Esophagus squamous epithelium (tissue), 5 donors: ENCODE measurements at places on chromosomes 12 and 14. TPM values are rescaled to one million over a fixed set of nuclear protein-coding genes. Genes with fewer than 3 reads are reported as not detected.

GRCh38 chr12:47725893-47726292 is 603 bp upstream of the ENDOU start:
- no peak for DNase-seq

GRCh38 chr12:22574921-22575320 is 30.6 kb upstream of the C2CD5 start:
- DNase-seq, result no peak

- no peak for DNase-seq
Observed at GRCh38 chr12:74671421-74671820, 133.8 kb downstream of the ATXN7L3B start.

- no peak for DNase-seq
Observed at GRCh38 chr12:104741077-104741476, 217.0 kb downstream of the SLC41A2 start.

DNA sequence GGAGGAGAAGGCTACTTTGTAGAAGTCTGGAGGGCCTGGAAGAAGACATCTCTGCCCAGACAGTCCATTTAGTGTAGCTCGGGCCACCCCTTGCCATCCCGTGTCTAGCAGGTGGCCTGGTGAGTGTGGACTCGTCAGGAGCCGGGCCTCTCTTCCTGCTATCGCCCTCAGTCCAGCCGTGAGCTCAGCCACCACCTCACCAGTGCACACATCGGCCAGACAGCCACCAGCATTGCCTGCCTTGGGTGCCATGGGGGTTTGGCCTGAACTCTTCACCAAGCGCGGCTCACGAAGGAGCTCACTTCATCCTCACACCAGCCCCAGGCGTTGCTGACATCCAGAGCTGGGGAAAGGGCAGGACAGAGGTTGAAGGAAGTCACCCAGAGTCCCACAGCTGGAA is 19.6 kb upstream of the TRAF3 start:
- DNase-seq, result no peak

GRCh38 chr12:43291516-43291915 is 260.5 kb downstream of the ADAMTS20 start:
- no peak for DNase-seq

DNA sequence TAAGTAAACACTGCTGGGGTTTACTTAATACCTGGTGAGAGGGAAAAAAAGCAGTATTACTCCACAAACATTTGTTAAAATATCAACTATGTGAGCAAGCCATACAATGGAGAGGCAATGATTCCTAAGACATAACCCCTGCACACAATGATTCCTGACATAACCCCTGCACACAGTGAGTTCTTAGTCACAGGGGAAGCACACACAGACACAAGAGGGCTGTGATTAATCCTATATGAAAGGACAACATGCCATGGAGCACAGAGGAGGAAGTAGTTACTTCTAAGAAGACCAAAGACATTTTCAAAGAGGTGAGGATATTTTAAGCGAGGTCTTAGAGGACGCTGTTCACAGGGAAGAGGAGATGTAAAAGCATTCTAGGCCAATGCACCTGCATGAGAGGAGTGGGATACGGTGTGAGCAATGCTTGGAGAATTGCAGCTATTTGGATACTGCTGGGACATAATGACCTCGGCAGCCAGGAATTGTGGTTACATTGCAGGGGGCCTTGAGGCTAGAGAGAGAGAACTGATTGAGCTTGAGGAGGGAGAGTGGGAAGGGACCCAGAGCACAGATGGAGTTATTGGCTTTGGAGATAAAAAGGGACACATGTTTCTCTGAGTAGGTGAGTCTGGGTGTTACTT is 211.9 kb downstream of the APAF1 start:
- no peak for DNase-seq

GRCh38 chr14:49892636-49893308 is at the start of gene ARF6:
ARF6 (plus strand) TSS chr14:49893082; CDS start chr14:49893737, 655 bp downstream.
- DNase-seq, result peak; percentile 91

DNA sequence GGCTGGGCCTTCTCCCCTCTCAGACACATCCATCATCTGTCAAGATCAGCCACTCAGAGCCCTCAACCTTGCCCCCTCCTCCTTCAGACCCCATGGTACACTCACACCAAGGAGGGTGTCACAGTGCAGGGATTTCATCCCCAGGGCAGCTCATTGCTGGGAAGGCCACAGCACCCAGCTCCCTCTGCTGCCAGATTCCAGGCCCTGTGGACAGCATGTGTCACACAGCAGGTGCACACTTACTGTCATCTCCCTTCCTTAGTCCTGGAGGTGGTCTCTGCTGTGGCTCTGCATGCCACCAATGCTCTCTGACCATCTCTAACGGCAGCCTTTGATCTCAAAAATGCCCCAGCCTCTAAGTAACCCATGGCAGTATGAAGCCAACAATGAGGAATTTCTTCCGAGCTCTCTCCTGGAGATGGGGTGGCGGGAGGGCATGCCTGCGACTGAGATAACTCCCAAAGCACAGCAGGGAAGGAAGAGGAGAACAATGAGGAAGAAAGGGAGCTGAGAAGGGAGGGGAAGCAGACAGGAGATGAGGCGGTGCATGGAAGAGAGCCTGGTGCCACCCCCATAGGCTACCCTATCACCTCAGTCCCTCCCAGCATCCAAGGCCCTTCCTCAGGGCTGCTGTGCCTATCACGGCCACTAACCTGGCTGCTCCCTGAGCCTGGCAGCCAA is 101.0 kb downstream of the SINHCAF start:
- no peak for DNase-seq

- no peak for DNase-seq
Observed at GRCh38 chr12:62659453-62660295, 193.0 kb downstream of the MON2 start.

DNA sequence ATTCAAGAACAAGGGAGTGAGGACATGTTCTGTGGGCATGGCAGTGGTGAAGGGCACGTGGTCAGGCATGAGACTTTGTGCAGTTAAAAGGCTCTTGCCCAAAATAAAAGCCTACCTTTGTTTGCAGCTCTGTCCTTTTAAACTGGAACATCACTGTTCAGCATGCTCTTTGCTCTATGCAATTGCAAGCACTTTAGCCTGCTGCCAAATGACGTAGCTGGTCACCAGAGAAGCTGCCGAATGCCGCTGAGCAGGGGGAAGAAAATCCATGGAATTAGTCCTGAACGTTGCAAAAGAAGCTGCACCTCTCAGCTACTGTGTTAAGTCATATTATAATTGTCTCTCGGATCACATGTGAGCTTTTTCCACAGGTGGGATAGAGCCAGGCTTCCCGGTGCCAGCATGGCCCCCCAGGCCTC is 176.3 kb upstream of the DIO2 start:
- no peak for DNase-seq

DNA sequence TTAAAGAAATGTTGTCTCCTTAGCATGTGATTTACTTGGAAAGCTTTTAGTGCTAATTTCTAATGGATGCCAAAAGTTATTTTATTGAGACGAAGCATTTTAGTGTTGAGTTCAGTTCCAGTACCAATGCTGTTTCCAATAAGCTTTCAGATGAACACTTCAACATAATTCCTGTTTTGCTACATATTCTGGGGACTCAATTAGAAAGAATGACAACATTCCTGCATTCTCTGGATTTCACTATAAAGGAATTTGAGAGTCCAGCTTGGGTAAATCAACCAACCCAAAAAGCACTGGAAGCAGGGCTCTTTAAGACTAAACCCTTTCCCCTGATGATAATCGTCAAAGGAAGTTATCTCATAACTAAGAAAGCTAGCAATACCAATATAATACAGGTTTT is 353.0 kb upstream of the TMTC1 start:
- no peak for DNase-seq

- DNase-seq, result no peak
Observed at GRCh38 chr12:105698075-105698474, 367.6 kb downstream of the C12orf75 start.

DNA sequence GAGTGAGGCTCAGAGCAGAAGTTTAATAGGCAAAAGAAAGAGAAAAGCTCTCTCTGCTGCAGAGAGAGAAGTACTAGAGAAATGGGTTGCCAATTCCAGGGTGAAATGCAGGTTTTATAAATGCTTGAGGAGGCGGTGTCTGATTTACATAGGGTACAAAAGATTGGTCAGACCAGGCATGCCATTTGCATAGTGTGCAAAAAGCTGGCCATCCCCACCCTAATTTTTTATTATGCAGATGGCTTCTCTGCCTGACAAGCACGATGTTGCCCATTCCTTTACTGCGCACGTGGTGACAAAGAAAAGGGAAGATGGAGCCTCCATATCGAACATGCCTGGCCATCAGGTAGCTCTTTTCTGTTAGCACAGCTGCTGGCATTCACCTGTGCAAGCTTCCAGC is 209.3 kb upstream of the PPFIA2 start:
- DNase-seq, result no peak

DNA sequence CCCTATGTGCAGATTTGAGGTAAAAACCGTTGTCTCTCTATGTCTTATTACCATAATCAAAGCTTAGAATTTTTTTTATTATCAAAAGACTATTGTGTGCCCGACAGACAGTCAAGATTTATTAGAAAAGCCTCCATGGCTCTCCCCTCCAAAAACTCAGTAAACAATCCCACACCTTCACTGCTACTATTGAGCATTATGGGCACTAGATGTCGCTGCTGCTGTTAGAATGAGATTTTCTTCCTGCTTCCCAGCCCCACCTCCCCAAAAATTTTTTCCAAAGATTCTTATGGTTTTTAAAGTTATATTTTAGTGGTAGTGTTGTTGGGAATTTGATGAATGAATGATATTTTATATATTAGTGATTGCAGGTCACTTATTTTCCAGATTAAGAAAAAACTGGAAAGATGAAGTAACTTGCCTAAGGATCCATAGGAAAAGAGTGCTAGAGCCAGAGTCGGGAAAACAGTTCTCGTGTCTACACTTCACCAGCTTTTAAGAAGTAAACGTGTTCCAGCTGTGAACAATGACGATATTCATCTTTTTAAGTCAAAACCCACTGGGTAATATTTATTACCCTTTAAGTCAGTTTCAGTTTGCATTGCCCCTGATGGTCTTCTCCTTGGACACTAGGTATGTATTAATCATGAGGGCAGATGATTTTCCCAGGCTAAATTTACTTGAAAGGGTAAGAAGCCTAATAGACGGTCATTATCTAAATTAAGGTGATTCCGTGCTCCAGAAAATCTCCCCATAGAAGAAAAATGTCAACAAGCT is 12.2 kb upstream of the FOXG1 start:
- DNase-seq, result no peak

DNA sequence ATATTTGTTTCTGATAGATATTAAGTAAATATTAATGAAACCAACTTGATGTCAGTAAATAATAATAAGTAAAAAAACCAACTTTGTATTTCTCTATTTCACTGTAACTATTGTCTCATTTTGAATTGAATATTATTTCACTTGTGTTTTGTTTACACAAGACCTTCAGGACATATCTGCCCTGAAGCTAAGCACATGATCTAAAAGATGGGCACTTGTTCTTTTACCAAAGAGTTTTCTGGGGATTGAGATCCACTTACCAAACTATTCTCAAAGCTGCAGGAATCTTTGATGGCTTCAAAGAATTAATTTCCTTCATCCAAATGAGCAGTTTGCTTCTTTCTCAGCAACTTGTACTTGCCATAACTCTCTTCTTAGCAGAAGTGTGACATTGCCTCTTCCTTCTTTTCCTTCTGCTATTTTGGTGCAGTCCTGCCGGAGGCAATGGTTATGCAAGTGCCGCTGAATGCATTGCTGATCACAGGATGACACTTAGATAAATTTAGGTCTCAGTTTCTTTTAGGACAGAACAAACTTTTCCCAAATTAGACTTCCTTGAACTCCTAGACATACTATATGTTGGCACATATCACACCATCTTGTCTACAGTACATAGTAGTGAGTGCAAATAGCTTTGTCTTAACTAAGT is 9.2 kb downstream of the FAR2 start:
- no peak for DNase-seq

GRCh38 chr14:74771399-74771798 is 8.3 kb downstream of the YLPM1 start:
- no peak for DNase-seq

DNA sequence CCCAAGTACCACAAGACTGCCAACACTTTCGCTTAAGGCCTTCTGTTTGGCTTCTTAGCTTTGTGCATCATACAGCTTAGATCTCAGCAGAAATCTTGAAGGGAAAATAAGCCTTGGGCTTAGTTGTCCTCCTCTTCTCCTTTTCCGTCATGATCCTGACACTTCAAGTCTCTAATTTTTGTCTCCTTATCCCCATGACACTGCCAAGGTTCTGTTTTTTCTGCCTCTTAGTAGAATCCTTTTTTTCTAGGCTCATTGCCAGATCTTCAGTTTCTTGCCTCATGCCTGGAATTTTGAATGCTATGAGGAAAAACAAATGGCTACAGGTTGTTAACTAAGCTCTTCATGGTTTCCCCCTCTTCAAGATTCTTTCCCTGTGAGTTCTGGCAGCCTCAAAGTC is 450.4 kb downstream of the LRFN5 start:
- DNase-seq, result no peak

- DNase-seq, result no peak
Observed at GRCh38 chr14:53278602-53279506, 125.7 kb upstream of the DDHD1 start.

DNA sequence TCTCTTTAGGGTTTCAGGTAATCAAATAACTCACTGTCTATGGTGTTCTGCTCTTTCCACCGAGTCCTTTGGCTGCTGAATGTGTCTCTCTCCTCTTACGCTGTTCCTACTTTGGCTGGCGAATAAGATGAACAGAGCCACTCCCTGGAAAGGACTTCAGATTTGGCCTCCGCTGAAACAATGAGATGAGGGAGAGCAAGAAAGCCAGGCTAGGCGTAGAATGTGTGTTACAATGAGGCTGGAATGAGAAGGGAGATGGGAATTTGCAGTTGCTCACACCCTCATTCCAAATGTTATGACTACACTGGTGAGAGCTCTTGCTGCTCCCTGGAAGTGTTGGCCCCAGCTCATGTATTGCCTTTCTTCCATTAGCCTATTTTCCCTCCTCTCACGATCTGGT is at the start of gene MFAP5:
MFAP5 (minus strand) TSS at position 234 of the 400 bp plus-strand sequence. CDS start 722 bp downstream, outside the sequence.
- no peak for DNase-seq

GRCh38 chr12:112375105-112375504 is 7.1 kb downstream of the HECTD4 start:
- no peak for DNase-seq

DNA sequence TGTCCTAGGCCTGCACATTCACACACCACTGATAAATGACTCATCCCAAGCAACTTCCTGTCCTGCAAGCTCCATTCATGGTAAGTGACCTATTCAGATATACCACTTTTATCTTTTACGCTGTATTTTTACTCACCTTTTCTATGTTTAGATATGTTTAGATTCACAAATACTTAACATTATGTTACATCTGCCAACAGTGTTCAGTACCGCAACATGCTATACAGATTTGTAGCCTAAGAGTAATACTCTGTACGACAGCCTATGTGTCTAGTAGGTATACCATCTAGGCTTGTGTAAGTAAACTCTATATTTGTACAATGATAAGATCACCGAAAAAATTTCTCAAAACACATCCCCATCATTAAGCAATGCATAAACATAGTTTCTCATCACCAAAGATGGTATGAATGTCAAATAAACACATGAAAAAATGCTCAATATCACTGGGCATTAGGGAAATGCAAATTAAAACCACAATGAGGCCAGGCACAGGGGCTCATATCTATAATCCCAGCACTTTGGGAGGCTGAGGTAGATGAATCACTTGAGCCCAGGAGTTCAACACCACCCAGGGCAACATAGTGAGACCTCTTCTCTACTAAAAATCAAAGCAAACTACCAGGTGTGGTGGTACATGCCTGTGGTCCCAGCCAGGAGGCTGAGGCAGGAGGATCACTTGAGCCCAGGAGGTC is 20.7 kb downstream of the ATXN2 start:
- no peak for DNase-seq

- DNase-seq, result no peak
Observed at GRCh38 chr14:83467811-83468210, 1934.2 kb upstream of the SEL1L start.

Gene ABCC9
- 0.68 TPM for total RNA-seq

Gene GYS2
- 2.7 TPM for total RNA-seq

Gene FOXA1
- total RNA-seq, result 29.2 TPM

Gene MRPL52
- 77.9 TPM for total RNA-seq

Gene CD4
- total RNA-seq, result 1.2 TPM

Gene CBX5
- total RNA-seq, result 26.1 TPM

Gene SLC17A8
- total RNA-seq, result not detected
